NCI-H1417 treated with DMSO at 0.1 percent for 48 hours (cell line): ENCODE measurements at places on chromosomes 12 and 14.

- no peak for DNase-seq
Measured at GRCh38 chr14:73461478-73462047, 3.2 kb upstream of the NUMB start.

GRCh38 chr14:83863042-83863774, 1666.7 kb upstream of the FLRT2 start:
- DNase-seq: no peak

- DNase-seq: no peak
Measured at GRCh38 chr14:90674043-90674670, 142.1 kb downstream of the TTC7B start.

DNA sequence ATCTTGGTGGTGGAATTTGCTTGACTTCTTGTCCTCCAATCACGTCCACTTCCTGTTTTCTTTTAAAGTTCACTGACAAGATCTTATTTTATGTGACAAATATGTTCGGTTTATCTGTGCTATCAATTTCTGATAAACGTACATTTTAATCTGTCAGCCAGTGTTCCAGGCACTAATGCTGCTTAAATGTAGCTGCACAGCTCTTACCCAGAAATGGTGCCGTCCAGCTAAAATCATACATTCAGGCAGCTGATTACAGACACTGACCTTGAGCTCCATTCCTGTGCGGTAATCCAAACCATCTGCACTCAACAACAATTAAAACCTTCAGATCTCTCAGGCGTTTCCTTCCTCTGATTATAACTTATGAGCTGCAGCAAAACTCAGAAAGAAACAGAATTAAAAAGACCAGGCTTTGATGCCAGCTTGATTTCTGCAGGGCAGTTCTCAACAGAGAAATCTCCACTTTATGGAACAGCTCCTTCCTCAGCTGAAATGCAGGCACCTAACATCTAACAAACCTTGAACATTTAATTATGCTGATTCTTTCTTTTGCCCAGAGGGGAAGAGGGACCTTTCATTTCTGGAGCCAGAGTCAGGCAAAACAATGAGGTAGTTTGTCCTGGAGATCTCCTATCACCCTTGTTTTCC, 26.4 kb upstream of the RASSF3 start:
- no peak for DNase-seq

- no peak for DNase-seq
Measured at GRCh38 chr12:66288121-66288520, 14.2 kb upstream of the HELB start.

- DNase-seq: no peak
Measured at GRCh38 chr12:120209851-120210250, 8.9 kb upstream of the RPLP0 start.

DNA sequence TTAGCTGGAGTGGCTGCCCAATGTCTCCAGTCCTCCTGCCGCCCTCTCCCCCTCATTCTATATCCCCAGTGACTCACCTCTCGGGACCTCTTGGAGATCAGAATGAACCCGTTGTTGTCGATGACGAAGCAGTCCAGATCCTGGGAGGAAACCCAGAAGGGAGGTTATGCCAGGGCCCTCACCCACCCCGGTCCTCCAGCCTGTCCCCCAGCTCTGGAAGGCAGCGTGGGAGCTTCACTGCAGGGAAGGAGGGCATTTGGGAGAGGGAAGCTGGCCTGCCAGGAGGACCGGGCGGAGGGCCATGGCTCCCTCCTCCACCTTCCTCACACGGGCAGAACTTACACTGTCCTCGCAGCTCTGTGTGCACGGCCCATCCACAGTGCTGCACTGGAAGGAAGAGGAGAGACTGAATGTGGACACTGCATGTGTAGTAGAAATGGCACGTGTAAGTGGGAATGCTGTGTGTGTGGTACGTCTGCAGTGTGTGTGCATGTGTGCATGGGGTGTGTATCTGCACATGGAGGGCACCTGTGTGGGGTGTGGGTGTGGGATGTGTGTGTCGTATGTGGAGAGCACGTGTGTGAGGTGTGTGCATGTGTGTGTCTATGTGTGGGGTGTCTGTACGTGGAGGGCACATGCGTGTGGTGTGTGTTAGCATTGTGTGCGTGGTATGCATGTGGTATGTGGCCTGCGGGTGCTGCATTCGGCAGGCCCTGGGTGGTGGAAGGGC, 10.0 kb upstream of the LRTM2 start:
- DNase-seq: no peak

- peak; percentile 74 for DNase-seq
Measured at GRCh38 chr12:31234955-31235867, 90.7 kb downstream of the SINHCAF start.

GRCh38 chr14:78227248-78228077, 57.3 kb downstream of the NRXN3 start:
- no peak for DNase-seq

GRCh38 chr14:23536494-23536893, 15.1 kb downstream of the ZFHX2 start:
- DNase-seq: no peak

GRCh38 chr12:131101703-131102492, 148.2 kb downstream of the ADGRD1 start:
- no peak for DNase-seq

GRCh38 chr14:64272019-64272418, 22.2 kb downstream of the ESR2 start:
- no peak for DNase-seq
